ENCODE measurements at places on chromosomes 7 and 10.

DNA sequence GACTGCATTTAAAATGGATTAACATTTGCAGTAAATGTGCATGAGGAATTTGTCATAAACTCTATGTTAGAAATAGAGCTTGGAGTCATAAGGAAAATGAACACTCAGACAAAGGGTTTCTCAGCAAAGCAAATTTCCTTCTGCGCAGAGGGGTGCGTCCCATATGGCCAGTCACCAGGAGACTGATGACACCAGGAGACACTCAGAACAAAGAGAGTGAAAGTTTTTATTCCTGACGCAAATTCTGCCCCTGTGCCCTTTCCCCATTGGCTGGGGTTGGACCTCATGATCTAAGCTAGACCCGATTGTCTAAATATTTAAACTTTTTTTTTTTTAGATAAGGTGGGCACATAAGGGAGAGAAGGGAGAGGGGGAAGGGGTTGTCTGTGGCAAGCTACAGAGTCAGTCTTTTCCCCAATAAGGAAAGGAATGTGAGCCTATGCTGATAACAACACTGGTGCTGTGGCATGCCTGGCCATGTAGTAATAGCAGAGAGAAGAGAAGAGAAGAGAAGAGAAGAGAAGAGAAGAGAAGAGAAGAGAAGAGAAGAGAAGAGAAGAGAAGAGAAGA lies 202.0 kb downstream of the POM121L12 start:
- no peak for DNase-seq
- H3K36me3 ChIP-seq: no peaks in the 10 kb centered on the region
- no peak overlapping the region for H3K4me3 ChIP-seq
- H3K27me3 ChIP-seq: no peaks in the 10 kb centered on the region

- H3K4me1 ChIP-seq: no peaks in the 10 kb centered on the region
- H3K36me3 ChIP-seq: no peaks in the 10 kb centered on the region
- H3K27me3 ChIP-seq: no peaks in the 10 kb centered on the region
- H3K27ac ChIP-seq: no peak overlapping the region
- no peak overlapping the region for H3K4me3 ChIP-seq
Observed at GRCh38 chr7:56121440-56121839, 5.2 kb upstream of the NUPR2 start.

DNA sequence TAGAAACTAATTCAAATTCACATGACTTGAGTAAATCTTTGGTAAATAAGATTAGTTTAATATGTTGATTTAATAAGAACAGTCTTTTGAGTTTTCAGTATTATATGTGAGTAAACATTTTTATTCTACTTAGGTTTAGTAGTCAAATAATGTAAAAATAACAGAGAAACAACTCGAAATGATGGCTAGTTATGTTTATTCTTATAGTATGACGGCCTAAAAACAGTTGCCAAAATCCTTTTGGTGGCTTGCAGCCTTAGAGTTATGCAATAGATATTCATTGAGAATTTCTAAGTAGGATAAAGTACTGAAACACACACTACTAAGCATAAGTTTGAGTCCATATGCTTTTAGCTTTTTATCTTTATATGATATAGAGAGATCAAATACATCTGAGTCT lies 184.8 kb downstream of the GNAI1 start:
- H3K4me3 ChIP-seq: no peak overlapping the region
- H3K27me3 ChIP-seq: no peaks in the 10 kb centered on the region
- H3K27ac ChIP-seq: no peak overlapping the region
- no peak for DNase-seq
- H3K36me3 ChIP-seq: no peaks in the 10 kb centered on the region
- no peaks in the 10 kb centered on the region for H3K4me1 ChIP-seq

DNA sequence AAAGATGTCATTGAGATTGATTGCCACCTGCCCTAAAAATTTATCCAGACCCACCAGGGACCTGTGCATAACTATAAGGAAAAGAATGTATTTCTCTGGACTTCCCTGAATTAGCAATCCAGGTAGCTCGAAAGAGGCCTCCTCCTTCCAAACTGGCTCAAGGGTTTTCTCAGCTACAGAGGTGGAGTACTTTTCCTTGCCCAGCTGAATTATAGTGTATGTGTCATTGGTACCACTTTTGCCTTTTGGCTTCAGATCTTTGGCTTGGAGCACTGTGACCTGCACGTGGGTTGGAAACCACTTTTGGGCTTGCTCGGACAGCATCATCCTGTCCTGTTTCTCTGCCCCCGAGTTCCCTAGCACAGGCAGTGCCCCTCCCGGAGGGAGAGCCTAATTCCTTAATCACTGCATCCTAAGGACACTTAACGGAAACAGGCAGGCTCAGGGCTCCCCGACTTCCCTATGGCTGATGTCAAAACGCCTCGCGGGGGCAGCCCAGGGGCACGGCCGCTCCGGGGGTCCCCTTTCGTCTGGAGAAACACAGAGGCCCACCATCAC lies 825 bp downstream of the RAB11FIP2 start:
- H3K4me1 ChIP-seq: peaks cover 60% of the 10 kb centered on the region
- H3K4me3 ChIP-seq: peak overlapping the region; percentile 98
- H3K27ac ChIP-seq: peak overlapping the region; percentile 91
- no peaks in the 10 kb centered on the region for H3K27me3 ChIP-seq

DNA sequence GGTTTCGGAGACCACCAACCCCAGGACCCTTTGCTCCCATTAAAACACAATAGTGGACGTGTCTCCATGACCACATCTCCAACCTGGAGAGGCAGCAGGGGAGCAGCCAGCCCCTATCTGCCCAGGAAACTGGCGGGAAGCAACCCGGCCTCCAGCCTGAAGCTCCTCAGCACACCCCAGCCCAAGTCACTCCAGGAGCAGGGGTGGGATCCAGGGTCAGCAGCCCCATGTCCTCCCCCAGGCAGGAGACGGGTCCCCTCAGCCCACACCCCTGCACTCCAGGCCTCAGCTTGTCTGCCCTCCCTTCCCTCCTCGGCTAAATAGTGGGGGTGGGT lies 601 bp downstream of the ADAM8 start:
- peaks cover 33% of the 10 kb centered on the region for H3K27me3 ChIP-seq
- DNase-seq: no peak
- peak overlapping the region; percentile 31 for H3K4me3 ChIP-seq
- no peaks in the 10 kb centered on the region for H3K36me3 ChIP-seq

GRCh38 chr7:138727336-138728099 lies 26.4 kb upstream of the SVOPL start:
- no peaks in the 10 kb centered on the region for H3K27me3 ChIP-seq
- no peaks in the 10 kb centered on the region for H3K36me3 ChIP-seq
- H3K27ac ChIP-seq: no peak overlapping the region
- H3K4me3 ChIP-seq: no peak overlapping the region
- no peaks in the 10 kb centered on the region for H3K4me1 ChIP-seq
- no peak for DNase-seq

DNA sequence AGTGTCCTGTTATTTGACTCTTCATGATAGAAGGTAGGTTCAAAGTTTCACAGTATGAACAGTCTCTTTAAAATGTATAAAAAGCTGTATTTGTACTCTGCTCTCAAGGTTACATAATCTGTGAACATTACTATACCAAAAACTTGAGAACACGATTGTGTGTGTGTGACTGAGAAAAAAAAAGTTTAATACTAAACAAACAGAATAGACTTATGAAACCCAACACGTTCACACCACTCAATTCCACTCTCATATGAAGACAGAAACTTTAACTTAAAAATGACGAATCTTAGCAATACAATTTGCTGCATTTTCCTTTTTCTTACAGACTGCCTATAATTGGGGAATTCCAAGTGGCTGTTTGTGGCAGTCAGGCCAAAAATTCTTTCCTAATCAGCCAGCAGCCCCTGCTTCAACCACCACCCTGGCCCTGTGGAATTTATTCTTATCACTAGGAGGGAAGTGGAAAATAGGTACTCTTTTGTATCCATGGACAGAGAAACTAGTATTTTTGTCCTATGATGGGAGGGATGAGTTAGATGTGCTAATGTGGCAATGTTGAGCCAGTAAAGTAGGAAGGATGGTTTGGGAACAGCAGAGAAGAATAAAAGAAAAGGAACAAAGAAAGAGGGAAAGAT lies 42.8 kb downstream of the MINDY3 start:
- peak overlapping the region; percentile 21 for H3K27ac ChIP-seq
- no peaks in the 10 kb centered on the region for H3K27me3 ChIP-seq
- H3K4me3 ChIP-seq: no peak overlapping the region
- no peak for DNase-seq
- H3K36me3 ChIP-seq: no peaks in the 10 kb centered on the region

DNA sequence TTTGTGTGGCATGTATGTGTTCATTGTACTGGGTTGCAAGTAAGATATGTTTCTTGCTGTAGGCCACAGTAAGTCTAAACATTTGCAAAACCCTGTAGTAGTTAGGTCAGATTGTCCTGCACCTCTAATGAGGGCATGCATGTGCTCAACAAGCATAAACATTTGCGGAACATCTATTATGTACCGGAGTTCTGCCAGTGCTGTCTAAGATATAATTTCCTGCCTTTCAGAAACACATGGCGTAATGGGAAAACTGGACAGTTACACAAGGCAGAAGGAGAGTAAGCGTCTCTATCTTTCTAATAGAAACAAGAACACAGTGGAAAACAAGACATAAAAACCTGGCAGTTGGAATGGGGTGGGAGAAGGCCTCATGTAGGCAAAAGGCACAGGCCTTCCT lies 2.8 kb downstream of the ABCB8 start:
- H3K27ac ChIP-seq: no peak overlapping the region
- peaks cover 9% of the 10 kb centered on the region for H3K4me1 ChIP-seq
- no peaks in the 10 kb centered on the region for H3K27me3 ChIP-seq
- H3K4me3 ChIP-seq: no peak overlapping the region
- H3K36me3 ChIP-seq: peaks cover 54% of the 10 kb centered on the region

- peak overlapping the region; percentile 49 for H3K4me3 ChIP-seq
- no peaks in the 10 kb centered on the region for H3K36me3 ChIP-seq
- peaks cover 89% of the 10 kb centered on the region for H3K27me3 ChIP-seq
- H3K27ac ChIP-seq: no peak overlapping the region
Observed at GRCh38 chr10:102230861-102231356, 4.8 kb downstream of the ELOVL3 start.

DNA sequence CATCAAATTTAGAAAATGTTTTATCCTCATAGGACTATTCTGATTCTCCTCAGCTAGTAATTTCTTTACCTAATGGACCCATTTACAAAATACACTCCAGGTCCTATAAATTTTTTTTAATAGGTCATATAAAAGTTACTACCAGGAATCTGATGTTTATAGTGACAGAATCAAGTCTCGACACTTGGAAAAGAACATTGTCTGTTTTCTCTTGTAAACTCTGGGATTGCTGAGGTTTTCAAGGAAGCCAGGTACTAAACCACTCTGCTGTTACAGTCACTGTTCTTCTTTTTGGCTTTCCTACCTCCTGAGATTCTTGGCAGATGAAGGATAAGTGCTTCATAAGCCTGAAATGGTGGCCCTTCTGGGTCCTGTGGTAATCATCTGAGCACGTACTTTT lies 493.1 kb downstream of the AUTS2 start:
- H3K36me3 ChIP-seq: no peaks in the 10 kb centered on the region
- H3K27ac ChIP-seq: no peak overlapping the region
- no peaks in the 10 kb centered on the region for H3K27me3 ChIP-seq
- H3K4me3 ChIP-seq: no peak overlapping the region

- peak overlapping the region; percentile 51 for H3K27ac ChIP-seq
- H3K36me3 ChIP-seq: no peaks in the 10 kb centered on the region
- H3K27me3 ChIP-seq: no peaks in the 10 kb centered on the region
- H3K4me3 ChIP-seq: peak overlapping the region; percentile 37
- DNase-seq: peak; percentile 65
Observed at GRCh38 chr7:28389504-28390395, 22.6 kb upstream of the CREB5 start.

- H3K27ac ChIP-seq: no peak overlapping the region
- DNase-seq: no peak
- no peaks in the 10 kb centered on the region for H3K27me3 ChIP-seq
- H3K36me3 ChIP-seq: no peaks in the 10 kb centered on the region
Observed at GRCh38 chr7:85101347-85101746, 85.5 kb downstream of the SEMA3D start.

DNA sequence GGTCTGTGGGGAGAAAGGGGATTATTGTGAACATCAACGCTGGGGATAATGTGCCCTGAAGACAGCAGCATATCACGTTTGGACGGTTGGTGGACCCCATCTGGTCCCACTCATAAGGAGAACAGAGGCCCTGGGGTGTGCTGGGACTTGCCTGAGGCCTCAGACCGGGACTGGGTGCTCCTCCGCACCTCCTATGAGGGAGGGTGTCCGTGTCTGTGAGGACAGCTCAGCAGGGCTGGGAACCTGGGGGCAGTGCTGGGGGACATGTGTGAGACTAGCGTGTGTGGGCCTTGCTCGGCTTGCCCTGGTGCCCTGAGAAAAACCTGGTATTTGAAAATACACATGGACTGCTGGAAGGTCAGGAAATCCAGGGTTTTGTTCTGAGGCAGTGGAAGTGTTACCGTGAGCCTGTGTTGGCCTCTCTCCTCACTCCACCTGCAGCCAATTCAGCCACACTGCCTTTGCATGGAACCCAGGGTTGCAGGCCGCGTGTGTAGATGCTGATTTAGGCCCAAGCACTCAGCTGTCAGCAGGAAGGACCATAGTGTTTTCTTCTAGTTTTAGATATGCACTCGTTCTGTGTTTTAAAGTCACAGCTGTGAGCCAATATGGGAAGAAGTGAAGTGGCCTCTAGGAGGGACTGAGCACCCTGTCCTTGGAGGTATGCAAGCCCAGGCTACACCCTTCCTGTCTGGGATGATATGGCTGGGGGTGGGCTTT lies 13.4 kb upstream of the SH2D4B start:
- H3K36me3 ChIP-seq: peaks cover 8% of the 10 kb centered on the region
- H3K4me1 ChIP-seq: peaks cover 14% of the 10 kb centered on the region
- H3K4me3 ChIP-seq: no peak overlapping the region
- DNase-seq: no peak

- H3K27me3 ChIP-seq: no peaks in the 10 kb centered on the region
- H3K4me3 ChIP-seq: no peak overlapping the region
- DNase-seq: no peak
Observed at GRCh38 chr7:1314021-1314907, 81.6 kb downstream of the UNCX start.

- H3K27me3 ChIP-seq: no peaks in the 10 kb centered on the region
- peak; percentile 53 for DNase-seq
- no peak overlapping the region for H3K4me3 ChIP-seq
- no peaks in the 10 kb centered on the region for H3K36me3 ChIP-seq
Observed at GRCh38 chr10:102678842-102679289, 34.6 kb downstream of the TRIM8 start.

DNA sequence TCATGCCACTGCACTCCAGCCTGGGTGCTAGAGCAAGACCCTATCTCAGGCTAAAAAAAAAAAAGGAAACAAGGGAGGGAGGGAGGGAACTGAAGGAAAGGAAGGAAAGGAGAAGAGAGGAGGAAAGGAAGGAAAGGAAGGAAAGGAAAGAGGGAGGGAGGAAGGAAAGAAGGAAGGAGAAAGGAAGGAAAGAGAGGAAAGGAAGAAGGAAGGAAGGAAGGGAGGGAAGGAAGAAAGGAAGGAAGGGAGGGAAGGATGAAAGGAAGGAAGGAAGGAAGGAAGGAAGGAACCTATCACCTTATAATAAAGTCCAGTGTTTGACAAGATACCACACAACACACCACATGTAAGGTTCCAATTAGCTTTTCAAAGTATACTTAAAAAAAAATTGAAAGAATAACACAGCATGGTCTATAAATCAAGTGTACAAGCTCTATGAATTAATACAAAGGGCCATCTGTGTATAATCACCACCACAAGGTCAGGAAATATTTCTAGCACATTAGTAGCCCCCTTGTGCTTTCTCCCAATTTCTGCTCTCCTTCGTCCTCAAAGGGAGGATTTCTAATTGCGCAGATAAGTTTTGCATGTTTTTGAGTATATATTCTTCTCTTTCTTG lies 26.4 kb downstream of the RNF216 start:
- no peak for DNase-seq
- no peak overlapping the region for H3K27ac ChIP-seq
- no peaks in the 10 kb centered on the region for H3K27me3 ChIP-seq
- no peaks in the 10 kb centered on the region for H3K4me1 ChIP-seq
- H3K36me3 ChIP-seq: peaks cover 44% of the 10 kb centered on the region

All from tibial nerve (tissue), 4 donors.